Spleen (tissue), 13 donors: ENCODE measurements at places on chromosomes 12 and 14. TPM values are rescaled to one million over a fixed set of nuclear protein-coding genes. Genes with fewer than 3 reads are reported as not detected.
A peak's percentile ranks its signal among the peaks of the same experiment; 100 is the strongest.

DNA sequence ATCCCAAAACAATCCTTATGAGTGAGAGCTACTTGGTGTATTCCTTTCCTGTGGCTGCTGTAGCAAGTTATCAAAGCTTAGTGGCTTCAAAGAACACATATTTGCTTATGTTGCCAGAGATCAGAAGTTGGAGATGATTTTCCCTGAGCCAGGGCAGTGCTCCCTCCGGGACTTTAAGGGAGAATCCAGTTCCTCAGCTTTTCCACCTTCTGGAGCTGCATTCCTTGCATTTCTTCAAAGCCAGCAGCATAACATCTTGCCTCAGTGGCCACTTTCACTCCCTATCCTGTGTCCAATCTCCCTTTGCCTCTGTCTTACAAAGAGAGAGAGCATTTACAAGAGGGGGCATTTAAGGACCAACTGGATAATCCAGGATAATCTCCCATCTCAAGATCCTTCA lies 33.7 kb downstream of the P2RX7 start:
- H3K27me3 ChIP-seq: no peaks in the 10 kb centered on the region
- no peaks in the 10 kb centered on the region for H3K36me3 ChIP-seq
- DNase-seq: no peak

DNA sequence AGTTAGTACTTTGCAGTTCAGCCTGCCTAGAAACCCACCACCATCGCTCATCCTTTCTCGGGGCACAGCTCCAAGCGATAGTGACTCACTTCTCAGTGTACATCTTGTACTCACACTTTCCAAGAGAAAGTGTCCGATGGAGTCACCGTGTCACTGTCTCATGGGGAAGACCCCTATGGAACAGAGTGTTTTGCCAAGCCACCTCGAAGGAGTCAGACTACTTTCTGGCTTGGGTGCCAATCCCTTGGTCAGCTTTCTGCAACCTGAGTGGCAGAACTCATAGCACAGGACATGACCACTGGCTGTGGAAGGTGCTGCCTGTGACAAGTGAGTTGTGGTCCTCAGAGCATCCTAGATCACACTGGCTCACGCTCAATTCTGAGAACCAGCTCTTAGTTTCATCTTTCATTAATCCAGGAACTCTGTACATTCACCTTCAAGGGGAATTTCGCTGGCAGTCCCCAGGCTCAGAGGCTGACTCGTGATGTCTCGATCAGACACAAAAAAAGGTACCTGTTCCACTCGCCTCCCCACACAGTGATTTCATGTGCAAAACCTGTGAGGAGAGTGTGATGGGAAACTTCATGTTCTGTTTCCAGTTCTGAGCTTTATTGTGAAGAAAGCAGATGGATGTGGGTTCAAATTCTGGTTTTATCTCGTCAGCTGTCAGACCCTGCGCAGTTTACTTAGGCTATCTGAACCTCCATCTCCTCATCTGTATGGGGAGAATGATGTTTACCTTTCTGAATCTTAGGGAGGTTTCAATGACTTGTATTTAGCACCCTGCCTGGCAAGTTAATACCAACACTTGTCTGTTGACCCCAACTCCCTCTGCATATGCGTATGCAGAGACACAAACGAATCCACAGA lies 127.3 kb upstream of the CCND2 start:
- no peak overlapping the region for H3K27ac ChIP-seq
- peaks cover 59% of the 10 kb centered on the region for H3K4me1 ChIP-seq
- no peaks in the 10 kb centered on the region for H3K27me3 ChIP-seq
- DNase-seq: no peak
- H3K36me3 ChIP-seq: no peaks in the 10 kb centered on the region

GRCh38 chr12:108618079-108618952 lies 15.4 kb downstream of the SELPLG start:
- no peak overlapping the region for H3K27ac ChIP-seq
- H3K4me3 ChIP-seq: no peak overlapping the region
- no peaks in the 10 kb centered on the region for H3K36me3 ChIP-seq
- peak; percentile 94 for DNase-seq
- H3K27me3 ChIP-seq: no peaks in the 10 kb centered on the region
- H3K4me1 ChIP-seq: peaks cover 53% of the 10 kb centered on the region

DNA sequence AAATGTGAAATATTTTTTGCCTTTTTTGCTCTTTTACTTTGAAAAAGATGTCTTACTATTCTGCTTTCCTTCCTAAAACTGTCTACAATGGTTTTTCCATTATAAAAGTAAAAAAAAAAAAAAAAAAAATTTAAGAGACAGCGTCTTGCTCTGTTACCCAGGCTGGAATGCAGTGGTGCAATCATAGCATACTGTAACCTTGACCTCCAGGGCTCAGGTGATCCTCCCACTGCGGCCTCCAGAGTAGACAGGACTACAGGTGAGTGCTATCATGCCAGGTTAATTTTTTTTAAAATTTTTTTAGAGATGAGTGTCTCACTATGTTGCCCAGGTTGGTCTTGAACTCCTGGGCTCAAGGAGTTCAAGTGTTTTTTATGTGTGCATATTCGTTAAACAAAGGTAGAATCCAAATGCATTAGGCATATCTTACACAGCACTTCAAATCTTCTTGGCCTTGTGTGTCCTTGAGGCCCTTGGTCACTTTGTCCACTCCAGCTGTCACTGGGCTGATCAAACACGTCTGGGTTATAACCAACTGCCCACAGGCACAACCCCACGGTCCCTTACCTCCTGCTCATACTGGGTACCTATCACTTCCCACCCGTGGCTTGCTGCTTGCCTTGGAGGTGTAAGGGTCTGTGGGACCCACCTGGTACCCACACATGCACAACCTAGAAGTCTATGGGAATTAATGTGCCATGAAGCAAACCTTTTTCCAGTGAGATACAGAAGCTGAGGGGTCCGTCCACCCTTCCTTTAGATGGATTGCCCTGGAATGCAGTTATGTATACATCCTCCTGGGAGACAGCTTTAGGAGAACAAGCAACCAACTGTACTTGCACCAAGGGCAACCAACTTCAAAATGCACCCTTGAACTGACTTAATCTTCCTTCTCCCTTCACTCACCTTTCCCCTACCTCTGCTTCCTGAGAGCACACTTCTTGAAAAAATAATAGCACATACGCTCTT lies 12.8 kb downstream of the RAD52 start:
- no peak overlapping the region for H3K4me3 ChIP-seq
- no peak for DNase-seq
- no peak overlapping the region for H3K27ac ChIP-seq
- no peaks in the 10 kb centered on the region for H3K27me3 ChIP-seq
- H3K36me3 ChIP-seq: peaks cover 71% of the 10 kb centered on the region

- H3K36me3 ChIP-seq: no peaks in the 10 kb centered on the region
- no peaks in the 10 kb centered on the region for H3K4me1 ChIP-seq
- no peak for DNase-seq
- no peak overlapping the region for H3K4me3 ChIP-seq
- no peaks in the 10 kb centered on the region for H3K27me3 ChIP-seq
Measured at GRCh38 chr14:40623643-40624042, 983.0 kb upstream of the LRFN5 start.

The SMOC1 gene
- total RNA-seq: 60.2 TPM

- peaks cover 32% of the 10 kb centered on the region for H3K4me1 ChIP-seq
- DNase-seq: no peak
- H3K36me3 ChIP-seq: peaks cover 21% of the 10 kb centered on the region
- H3K27ac ChIP-seq: no peak overlapping the region
- H3K4me3 ChIP-seq: no peak overlapping the region
- no peaks in the 10 kb centered on the region for H3K27me3 ChIP-seq
Measured at GRCh38 chr14:54512393-54512792, 2.7 kb downstream of the CGRRF1 start.

DNA sequence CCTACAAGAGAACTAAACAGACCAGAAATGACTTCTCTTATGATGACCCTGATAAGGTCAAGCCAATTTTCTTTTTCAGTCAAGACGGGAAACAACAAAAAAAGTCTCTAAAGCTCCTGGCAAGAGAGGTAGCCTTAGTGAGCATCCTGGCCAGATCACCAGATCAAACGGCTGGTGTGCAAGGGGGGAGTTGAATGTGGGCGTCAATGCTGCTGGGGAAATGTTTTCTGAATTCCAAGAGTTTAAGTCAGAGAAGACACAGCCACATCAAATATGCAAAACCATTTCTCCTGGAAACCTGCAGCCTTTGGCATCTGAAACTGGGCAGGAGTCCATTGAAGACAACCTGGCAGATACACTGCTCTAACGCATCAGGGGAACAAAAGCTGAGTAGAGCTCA lies 16.0 kb upstream of the SELPLG start:
- H3K27ac ChIP-seq: no peak overlapping the region
- H3K36me3 ChIP-seq: peaks cover 80% of the 10 kb centered on the region
- H3K4me3 ChIP-seq: no peak overlapping the region
- H3K27me3 ChIP-seq: no peaks in the 10 kb centered on the region
- peaks cover 53% of the 10 kb centered on the region for H3K4me1 ChIP-seq
- DNase-seq: no peak

- DNase-seq: no peak
- no peak overlapping the region for H3K4me3 ChIP-seq
- H3K36me3 ChIP-seq: no peaks in the 10 kb centered on the region
- no peaks in the 10 kb centered on the region for H3K4me1 ChIP-seq
Measured at GRCh38 chr14:51552275-51552674, 99.4 kb upstream of the FRMD6 start.

The OLR1 gene
- total RNA-seq: 1.2 TPM

The CAPS2 gene
- total RNA-seq: 16.6 TPM

- no peaks in the 10 kb centered on the region for H3K27me3 ChIP-seq
- H3K27ac ChIP-seq: no peak overlapping the region
- no peak for DNase-seq
- H3K36me3 ChIP-seq: no peaks in the 10 kb centered on the region
- no peaks in the 10 kb centered on the region for H3K4me1 ChIP-seq
- no peak overlapping the region for H3K4me3 ChIP-seq
Measured at GRCh38 chr14:34350903-34351302, 111.1 kb downstream of the SPTSSA start.

- H3K4me1 ChIP-seq: no peaks in the 10 kb centered on the region
- no peak for DNase-seq
- H3K4me3 ChIP-seq: no peak overlapping the region
- no peaks in the 10 kb centered on the region for H3K27me3 ChIP-seq
- no peaks in the 10 kb centered on the region for H3K36me3 ChIP-seq
Measured at GRCh38 chr12:46892034-46892705, 66.4 kb upstream of the SLC38A4 start.
